ENCODE measurements at places on chromosomes 4 and X.

DNA sequence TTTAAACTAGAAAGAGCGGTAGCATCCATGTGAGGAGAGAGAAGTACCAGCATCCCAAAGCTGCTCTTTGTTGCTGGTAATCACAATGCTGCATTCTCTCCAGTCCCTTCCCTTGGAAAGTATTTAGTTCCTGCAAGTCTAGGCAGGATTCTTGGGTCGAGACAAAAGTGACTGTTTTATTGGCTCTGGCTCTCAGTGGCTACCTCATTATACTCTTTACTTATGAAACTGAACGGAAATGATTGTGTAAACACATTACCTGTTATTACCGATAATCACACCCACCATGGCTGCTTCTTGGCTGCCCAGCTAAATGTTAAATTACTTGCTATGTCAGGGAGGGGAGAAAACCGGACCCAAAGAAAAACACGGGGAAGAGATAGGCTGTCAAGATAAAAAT is 26.2 kb downstream of the ATXN3L start:
- no peaks in the 10 kb centered on the region for H3K27me3 ChIP-seq
- DNase-seq = no peak
- H3K36me3 ChIP-seq = no peaks in the 10 kb centered on the region
- no peak overlapping the region for H3K4me3 ChIP-seq

GRCh38 chrX:97597954-97598353 is 714.2 kb downstream of the RPA4 start:
- no peaks in the 10 kb centered on the region for H3K36me3 ChIP-seq
- H3K4me1 ChIP-seq = no peaks in the 10 kb centered on the region
- H3K4me3 ChIP-seq = no peak overlapping the region

DNA sequence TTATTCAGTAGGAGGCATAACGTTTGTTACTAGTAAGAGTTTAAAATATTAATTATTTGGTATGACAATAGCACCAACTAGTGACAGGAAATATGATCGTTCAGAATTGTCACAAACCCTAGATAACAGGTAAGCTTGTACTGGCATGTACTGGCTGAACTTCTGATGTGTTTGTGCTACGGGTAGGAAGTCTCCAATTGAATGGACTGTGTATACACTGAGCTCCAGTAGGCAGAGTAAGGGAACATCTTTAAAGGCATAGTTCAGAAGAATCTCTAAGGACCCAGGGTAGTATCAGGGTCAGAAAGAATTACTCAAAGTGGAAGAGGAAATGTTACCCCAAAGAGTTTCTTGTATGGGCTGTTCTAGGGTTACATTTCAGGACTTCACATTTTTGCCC is 230.4 kb downstream of the EDA2R start:
- no peak for DNase-seq
- H3K36me3 ChIP-seq = no peaks in the 10 kb centered on the region
- H3K4me1 ChIP-seq = no peaks in the 10 kb centered on the region
- no peak overlapping the region for H3K27ac ChIP-seq
- no peaks in the 10 kb centered on the region for H3K27me3 ChIP-seq

DNA sequence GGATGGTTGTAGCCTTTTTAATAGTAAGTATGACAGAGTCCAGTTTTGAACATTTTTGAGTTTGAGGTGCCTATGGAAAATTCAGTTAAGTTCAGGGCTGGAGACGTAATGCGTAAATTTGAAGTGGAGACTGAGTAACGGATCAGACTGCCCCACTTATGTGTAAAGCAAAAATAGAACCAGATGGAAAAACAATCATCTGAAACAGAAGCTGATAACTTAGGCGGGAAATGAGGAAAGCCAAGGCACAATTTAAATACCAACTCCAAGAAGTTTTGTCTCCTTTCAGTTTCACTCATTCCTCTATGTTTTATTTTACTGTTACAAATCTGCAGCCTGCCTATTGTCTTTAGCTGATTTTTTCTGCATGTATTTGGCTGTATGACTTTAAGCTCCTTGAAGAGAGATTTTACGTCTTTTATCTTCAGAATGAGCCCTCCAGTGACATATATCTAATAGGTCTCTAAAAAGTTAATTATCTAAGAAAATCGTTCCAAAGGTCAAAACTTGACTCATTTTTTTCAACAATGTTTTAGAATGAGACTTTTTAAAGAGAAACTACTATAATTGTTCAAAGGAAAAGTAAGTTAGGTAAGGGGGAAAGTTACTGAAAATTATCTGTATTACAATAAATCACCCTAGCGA is 1.1 kb downstream of the SGCB start:
- no peak overlapping the region for H3K27ac ChIP-seq
- H3K4me1 ChIP-seq = no peaks in the 10 kb centered on the region
- no peaks in the 10 kb centered on the region for H3K27me3 ChIP-seq
- H3K36me3 ChIP-seq = no peaks in the 10 kb centered on the region
- no peak for DNase-seq
- H3K4me3 ChIP-seq = peak overlapping the region; percentile 63

DNA sequence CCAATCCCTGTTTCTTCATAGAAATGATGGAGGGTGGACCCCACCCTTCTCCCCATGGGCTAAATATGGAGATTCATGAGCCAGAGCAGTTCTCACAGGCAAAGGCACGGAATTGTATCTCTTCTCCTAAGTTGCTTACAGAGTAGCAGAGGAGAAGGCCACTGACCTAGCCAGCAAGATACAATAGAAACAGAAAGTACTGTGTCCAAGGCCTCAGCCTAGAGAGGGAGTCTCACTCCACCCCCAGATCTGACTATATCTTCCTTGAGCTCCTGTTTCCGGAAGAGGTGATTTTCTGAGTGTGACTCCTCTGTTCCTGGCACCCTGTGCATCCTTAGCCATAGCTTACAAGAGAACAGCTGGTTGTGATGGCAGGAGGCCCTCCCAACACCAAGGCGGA is at the start of gene FATE1:
Gene FATE1, plus strand, starts transcription at position 284 of the 400 bp plus-strand sequence. Its CDS starts 85 bp downstream, at position 369.
- no peak within 1 kb of the TSS for H3K27ac ChIP-seq
- no peak within 1 kb of the TSS for H3K4me3 ChIP-seq
- H3K36me3 ChIP-seq = no peaks in the 10 kb centered on the region
- no peaks in the 10 kb centered on the region for H3K27me3 ChIP-seq
- H3K4me1 ChIP-seq = no peaks in the 10 kb centered on the region

DNA sequence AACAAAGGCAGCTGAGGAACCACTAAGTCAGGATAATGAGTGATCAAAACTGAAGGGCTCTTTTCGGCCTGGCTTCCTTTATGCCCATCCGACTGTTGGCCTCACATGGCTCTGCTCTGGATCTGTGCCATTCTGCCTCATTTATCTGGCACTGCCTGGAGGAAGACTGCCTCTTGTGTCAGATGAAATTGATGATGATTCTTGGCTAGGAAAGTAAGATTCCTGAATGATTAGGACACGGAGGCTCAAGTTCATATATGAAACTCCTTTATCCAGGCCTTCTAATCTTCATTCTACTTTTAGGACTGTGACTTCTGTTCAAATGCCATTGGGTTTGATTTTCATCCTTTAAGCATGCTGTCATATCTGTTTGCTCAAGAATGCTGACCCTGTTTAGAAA is 475.4 kb upstream of the RPS6KA3 start:
- H3K36me3 ChIP-seq = no peaks in the 10 kb centered on the region
- no peak overlapping the region for H3K4me3 ChIP-seq
- no peaks in the 10 kb centered on the region for H3K27me3 ChIP-seq
- H3K4me1 ChIP-seq = no peaks in the 10 kb centered on the region

- H3K4me1 ChIP-seq = no peaks in the 10 kb centered on the region
- no peaks in the 10 kb centered on the region for H3K36me3 ChIP-seq
- H3K4me3 ChIP-seq = no peak overlapping the region
These were observed 114.1 kb upstream of the RAP2C start for GRCh38 chrX:132333351-132333750.

DNA sequence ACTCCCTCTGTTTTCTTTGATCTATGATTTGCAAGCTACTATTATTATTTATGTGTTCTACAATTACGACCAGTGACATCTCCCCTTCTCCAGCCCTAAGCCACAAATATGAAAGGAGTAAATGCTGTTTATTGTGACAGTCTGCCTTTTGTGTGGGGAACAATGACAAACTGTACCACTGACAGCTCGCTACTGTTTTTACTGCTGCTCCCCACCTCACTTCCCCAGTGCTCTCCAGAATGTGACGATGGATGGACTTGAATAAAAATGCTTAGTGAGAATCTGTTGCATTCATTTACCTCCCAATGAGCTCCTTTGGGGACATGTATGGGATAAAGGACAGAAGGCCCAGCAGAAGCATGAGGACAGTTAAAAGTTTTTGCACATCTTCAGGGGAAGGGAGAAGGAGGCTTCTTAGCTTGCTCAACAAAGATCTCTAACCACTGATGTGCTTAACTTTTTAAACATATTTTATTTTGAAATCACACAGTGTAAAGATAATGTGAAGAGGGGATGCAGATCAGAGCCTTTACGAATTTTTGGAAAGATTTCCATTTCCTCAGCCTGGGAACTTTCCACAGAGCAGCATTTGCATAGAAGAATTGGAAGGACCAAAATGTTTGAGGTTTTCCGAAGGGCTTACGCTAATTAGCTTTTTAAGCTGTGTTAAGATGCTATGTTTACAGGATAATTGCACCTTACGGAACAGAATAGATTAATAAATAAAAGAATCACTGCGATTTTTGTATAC is 485.1 kb upstream of the TENM3 start:
- H3K4me3 ChIP-seq = no peak overlapping the region
- no peaks in the 10 kb centered on the region for H3K27me3 ChIP-seq
- H3K36me3 ChIP-seq = no peaks in the 10 kb centered on the region
- H3K4me1 ChIP-seq = no peaks in the 10 kb centered on the region

DNA sequence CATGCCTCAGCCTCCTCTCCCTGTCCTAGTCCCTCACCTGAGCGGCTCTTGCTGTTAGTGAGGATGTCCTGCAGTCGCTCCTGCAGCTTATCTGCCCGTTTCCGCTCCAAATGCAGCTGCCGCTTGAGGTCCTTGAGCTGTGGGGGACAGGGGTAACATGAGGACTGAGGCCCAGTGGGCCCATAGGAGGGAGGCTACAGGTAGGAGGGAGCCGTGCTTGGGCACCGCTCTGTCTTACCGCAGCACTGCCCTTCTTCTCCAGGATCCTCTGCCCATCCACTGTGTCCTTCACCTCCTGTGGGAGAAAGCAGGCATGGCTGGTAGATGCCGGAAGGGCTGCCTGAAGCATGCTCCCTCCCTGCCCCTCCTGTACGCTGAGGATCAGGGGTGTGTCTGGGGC is 9.5 kb upstream of the KCND1 start:
- H3K4me3 ChIP-seq = no peak overlapping the region
- peaks cover 37% of the 10 kb centered on the region for H3K36me3 ChIP-seq
- H3K27ac ChIP-seq = no peak overlapping the region
- no peaks in the 10 kb centered on the region for H3K27me3 ChIP-seq

DNA sequence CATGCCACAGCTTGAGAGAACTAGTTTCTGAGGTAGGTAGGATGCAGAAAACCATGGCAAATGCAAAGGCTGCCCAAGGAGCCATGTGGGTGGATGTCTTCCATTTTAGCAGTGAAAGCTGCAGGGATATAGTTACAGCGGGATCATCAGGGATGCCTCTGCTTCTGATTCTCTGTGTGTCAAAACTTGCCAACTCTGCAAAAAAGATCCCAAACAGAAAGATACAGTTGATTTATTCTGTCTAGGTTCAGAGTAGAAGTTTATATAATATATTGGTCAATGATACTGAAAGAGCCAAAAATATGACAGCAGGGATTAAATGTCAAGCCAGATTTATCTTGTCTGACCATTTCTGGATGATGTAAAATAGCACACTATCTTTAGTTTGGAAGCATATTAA is 42.4 kb upstream of the SFRP2 start:
- H3K27me3 ChIP-seq = no peaks in the 10 kb centered on the region
- H3K4me3 ChIP-seq = no peak overlapping the region
- no peaks in the 10 kb centered on the region for H3K4me1 ChIP-seq

- no peak overlapping the region for H3K4me3 ChIP-seq
- no peak overlapping the region for H3K27ac ChIP-seq
- no peaks in the 10 kb centered on the region for H3K4me1 ChIP-seq
- H3K36me3 ChIP-seq = no peaks in the 10 kb centered on the region
These were observed 71.7 kb downstream of the APBB2 start for GRCh38 chr4:41142376-41143310.

- no peaks in the 10 kb centered on the region for H3K4me1 ChIP-seq
- H3K36me3 ChIP-seq = no peaks in the 10 kb centered on the region
These were observed 170.2 kb downstream of the PPP3CA start for GRCh38 chr4:101177154-101177553.

- H3K4me1 ChIP-seq = no peaks in the 10 kb centered on the region
- H3K4me3 ChIP-seq = no peak overlapping the region
- no peaks in the 10 kb centered on the region for H3K36me3 ChIP-seq
- H3K27me3 ChIP-seq = no peaks in the 10 kb centered on the region
- no peak for DNase-seq
- H3K27ac ChIP-seq = no peak overlapping the region
These were observed 40.7 kb upstream of the GPC3 start for GRCh38 chrX:134025986-134026545.

GRCh38 chr4:74407891-74408290 is 37.0 kb upstream of the AREG start:
- H3K36me3 ChIP-seq = no peaks in the 10 kb centered on the region
- no peak overlapping the region for H3K4me3 ChIP-seq
- DNase-seq = no peak
- H3K27me3 ChIP-seq = no peaks in the 10 kb centered on the region

- no peak overlapping the region for H3K27ac ChIP-seq
- no peaks in the 10 kb centered on the region for H3K36me3 ChIP-seq
- no peak overlapping the region for H3K4me3 ChIP-seq
- no peaks in the 10 kb centered on the region for H3K27me3 ChIP-seq
These were observed 83.8 kb upstream of the RPL34 start for GRCh38 chr4:108536577-108536976.

- DNase-seq = no peak
- no peak overlapping the region for H3K4me3 ChIP-seq
- no peaks in the 10 kb centered on the region for H3K27me3 ChIP-seq
- no peak overlapping the region for H3K27ac ChIP-seq
These were observed 152.9 kb downstream of the STOX2 start for GRCh38 chr4:184058026-184058425.

- no peak for DNase-seq
- H3K4me3 ChIP-seq = no peak overlapping the region
- H3K4me1 ChIP-seq = no peaks in the 10 kb centered on the region
- H3K36me3 ChIP-seq = no peaks in the 10 kb centered on the region
- H3K27ac ChIP-seq = no peak overlapping the region
- H3K27me3 ChIP-seq = no peaks in the 10 kb centered on the region
These were observed 98.1 kb downstream of the DCTD start for GRCh38 chr4:182818926-182819730.

DNA sequence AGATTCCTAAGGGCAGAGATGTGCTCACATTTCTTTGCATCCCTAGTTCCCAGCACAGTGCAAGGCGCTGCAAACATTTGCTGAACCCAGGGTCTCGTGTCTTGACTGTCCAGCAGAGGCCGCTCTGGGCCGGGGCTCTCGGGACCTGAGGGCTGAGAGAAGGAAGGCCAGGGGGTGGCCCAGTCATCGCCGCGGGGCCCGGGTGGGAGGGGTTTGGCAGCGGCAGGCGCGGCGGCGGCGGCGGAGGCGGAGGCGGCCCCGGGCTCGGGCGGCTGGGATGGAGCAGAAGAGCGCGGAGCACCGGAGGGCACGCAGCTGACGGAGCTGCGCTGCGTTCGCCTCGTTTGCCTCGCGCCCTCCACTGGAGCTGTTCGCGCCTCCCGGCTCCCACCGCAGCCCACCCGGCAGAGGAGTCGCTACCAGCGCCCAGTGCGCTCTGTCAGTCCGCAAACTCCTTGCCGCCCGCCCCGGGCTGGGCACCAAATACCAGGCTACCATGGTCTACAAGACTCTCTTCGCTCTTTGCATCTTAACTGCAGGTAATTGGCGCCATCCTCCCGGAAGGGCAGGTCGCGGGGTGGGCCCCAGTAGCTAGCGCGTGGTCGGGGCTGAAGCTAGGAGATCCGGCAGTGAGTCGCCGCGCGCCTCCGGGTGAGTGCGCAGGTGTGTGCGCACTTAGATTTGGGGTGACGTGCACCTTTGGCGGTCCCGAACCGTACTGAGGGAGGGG is at the start of gene PARM1:
Gene PARM1, plus strand, starts transcription at position 285 of the 730 bp plus-strand sequence. Its CDS starts 212 bp downstream, at position 497.
- H3K27ac ChIP-seq = no peak within 1 kb of the TSS
- H3K4me1 ChIP-seq = no peaks in the 10 kb centered on the region
- H3K27me3 ChIP-seq = no peaks in the 10 kb centered on the region
- H3K36me3 ChIP-seq = no peaks in the 10 kb centered on the region
- no peak for DNase-seq

GRCh38 chrX:51759055-51759839 is 16.0 kb downstream of the GSPT2 start:
- no peak overlapping the region for H3K27ac ChIP-seq
- no peak overlapping the region for H3K4me3 ChIP-seq
